ENCODE measurements at places on chromosomes 12 and 14. TPM values are rescaled to one million over a fixed set of nuclear protein-coding genes. Genes with fewer than 3 reads are reported as not detected.

DNA sequence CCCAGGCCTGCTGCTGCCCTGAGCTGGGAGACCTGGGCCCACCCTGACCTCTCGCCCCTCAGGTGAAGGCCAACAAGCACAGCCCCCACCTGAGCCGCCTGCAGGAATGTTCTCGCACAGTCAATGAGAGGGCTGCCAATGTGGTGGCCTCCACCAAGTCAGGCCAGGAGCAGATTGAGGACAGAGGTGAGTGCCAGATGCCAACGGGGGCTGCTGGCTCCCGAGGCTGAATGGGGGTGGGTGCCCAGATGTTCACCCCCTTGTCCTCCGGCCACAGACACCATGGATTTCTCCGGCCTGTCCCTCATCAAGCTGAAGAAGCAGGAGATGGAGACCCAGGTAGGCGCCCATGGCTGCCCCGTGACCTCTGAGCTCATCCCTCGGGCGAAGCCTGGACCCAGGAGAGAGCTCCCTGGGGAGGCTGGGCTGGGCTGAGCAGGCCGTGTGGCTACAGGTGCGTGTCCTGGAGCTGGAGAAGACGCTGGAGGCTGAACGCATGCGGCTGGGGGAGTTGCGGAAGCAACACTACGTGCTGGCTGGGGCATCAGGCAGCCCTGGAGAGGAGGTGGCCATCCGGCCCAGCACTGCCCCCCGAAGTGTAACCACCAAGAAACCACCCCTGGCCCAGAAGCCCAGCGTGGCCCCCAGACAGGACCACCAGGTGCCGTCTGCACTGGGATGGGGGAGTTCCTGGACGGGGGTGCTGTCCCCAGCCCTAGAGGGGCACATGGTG is 25.8 kb downstream of the HIP1R start:
- DNase-seq: no peak

DNA sequence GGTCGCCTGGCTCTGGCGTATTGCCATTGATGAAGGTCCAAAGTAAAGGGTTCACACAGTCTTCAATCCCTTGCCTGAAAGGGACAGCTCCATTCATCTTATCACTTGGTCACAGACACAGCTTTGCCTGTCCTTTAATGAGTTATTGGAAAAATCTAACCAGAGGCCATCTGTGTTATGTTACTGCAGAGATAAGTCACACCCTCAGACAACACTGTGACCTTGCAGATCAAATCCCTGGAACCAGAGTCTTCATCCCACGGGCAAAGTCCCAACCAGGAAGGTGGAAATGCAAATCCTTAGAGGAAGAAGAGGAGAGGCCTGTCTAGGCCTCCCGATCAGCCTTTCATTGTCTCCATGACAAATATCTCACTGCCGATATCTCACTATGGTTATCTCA is 68.3 kb upstream of the SCN8A start:
- DNase-seq: no peak

VRTN gene
- total RNA-seq: not detected

- DNase-seq: peak; percentile 59
These were observed 141.3 kb upstream of the PLEKHG7 start for GRCh38 chr12:92561543-92561899.

GRCh38 chr14:68786491-68787091 is 6.3 kb downstream of the ZFP36L1 start:
- DNase-seq: no peak

MMP19 gene
- total RNA-seq: 2.3 TPM

GPR65 gene
- total RNA-seq: not detected

PMEL gene
- total RNA-seq: 1.2 TPM

DNA sequence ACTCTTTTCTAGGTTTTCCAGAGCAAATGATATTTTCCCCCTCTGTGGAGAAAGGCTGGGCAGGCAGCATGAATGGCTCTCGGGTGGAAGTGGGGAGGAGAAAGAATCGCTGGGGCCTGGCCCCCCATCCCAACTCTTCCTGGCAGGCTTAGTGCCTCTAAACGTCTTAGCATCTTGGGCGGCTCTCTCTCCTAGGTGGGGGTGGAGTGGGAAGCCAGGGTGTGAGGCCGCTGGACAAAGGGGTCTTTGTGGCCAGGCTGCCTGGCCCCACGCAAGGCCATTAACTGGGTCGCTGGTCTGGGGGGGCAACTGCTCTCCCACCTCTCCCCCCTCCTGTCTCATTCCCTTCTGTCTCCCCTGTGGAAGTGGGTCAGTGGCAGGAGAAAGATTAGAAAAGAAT is 4.7 kb downstream of the LRP1-AS start:
- DNase-seq: no peak

GRCh38 chr12:109744986-109745942 is 31.6 kb downstream of the FAM222A start:
- DNase-seq: peak; percentile 54

DNA sequence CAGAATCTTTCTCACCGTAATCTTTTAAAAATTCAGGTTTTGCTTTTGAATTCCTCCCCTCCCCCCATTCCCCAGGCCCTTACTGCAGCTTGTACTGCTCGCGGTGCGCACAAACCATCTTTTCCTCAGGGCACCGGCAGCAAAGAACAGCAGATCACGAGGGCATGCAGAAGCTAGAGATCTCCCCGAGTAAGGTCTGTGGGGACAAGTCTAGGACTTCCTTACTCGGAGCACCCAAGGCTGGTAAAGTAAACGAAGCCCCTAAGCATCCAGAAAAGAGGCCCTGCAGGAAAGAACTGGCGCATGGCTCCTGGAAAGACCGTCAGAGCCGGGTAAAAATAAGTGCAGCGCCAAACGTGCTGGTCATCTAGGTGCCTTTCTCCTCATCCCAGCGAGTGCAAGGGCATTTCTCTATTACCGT is 727 bp downstream of the LDHB start:
- DNase-seq: peak; percentile 55

CCDC177 gene
- total RNA-seq: 0.09 TPM

DNA sequence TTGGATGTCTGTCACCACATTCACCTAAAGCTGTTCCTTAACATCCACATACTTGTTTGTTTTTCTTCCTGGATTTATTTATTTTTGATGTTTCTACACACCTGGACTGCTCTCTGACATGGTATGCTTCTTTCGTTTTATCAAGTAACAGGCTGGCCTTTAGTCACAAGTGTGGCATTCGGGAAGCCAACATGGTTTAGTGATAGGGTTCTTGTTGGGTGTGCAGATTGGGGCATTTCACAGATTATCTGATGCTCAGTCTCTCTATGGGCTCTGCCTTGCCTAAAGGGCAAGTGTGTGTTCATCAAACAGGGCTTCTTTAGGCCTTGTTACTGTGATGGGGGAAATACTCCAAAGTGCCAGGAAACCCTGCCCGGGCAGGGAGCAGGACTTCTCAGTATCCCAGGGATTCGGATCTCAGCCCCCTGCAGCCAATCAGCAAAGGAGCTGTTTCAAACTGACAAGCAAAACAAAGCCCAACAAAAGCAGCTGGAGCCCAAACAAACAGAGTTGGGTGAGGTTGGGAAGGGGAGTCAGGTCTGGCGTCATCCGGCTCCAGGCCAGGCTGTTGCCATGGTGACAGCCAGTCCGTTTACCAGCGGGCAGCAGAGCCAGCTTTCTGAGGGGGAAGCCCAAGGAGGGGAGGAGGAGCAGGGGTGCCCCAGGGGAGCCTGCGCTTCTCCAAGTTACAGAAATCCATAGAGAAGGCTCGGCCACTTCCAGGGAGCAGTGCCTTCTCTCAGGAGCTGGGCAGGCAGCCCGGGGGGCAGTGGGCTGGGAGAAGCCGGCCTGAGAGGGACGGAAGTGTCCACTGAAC is 31.9 kb downstream of the FOS start:
- DNase-seq: peak; percentile 69

ACSM4 gene
- not detected for total RNA-seq

DNA sequence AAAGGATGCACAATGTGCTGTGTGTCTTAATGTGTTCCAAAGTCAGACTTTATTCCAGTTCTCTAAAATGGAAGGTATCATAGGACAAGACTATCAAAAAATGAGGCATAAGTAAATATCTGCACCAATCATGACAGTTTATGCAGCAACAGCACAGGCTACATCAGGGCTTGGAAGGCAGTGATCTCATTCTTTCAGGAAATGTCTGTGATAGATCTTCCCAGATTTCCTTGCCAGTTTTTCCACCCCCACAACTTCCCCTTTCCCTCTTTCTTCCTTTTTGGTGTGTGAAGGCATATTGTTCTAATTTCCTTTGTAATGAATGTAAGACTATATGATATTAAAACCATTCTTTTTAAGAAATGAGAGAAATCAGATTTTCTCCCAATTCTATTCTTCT is 326.7 kb downstream of the ATP23 start:
- no peak for DNase-seq

DNA sequence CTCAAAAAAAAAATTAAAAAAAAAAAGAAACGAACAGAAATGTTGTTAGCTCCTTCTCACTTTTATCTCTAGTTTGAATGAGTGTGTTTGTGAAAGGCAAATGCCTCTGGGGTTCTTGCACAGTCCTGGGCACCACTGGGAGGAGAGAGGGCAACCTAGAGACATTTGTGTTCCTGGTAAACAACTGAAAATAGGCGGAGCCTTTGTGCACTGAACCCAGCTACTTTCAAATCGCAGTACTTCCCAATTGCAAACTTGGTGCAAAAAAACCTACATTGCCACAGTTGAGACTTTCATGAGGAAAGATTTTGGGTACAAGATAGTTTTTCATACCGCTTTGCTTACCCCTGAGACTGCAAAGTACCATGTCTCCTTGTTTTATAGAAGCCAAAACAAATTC is 430.0 kb downstream of the ZFP36L1 start:
- DNase-seq: no peak

INSM2 gene
- not detected for total RNA-seq

- no peak for DNase-seq
These were observed 119.6 kb upstream of the PTPRB start for GRCh38 chr12:70756791-70757190.

TAS2R9 gene
- total RNA-seq: not detected

DNA sequence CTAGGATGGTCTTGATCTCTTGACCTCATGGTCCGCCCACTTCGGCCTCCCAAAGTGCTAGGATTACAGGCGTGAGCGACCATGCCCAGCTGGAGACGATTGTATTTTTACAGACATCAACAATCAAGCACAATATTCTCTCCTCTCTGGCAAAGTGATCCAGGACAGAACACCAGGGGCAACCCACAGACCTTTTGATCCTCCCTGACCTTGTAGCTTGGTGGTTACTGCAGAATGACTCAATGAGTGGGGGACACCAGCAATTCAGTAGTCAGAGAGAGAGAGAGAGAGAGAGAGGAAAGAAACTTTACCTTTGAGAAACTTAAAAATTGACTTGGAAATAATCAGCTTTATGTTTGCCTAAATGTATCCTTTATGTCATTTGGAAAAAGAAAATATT is 51.2 kb downstream of the DRAM1 start:
- no peak for DNase-seq

DNA sequence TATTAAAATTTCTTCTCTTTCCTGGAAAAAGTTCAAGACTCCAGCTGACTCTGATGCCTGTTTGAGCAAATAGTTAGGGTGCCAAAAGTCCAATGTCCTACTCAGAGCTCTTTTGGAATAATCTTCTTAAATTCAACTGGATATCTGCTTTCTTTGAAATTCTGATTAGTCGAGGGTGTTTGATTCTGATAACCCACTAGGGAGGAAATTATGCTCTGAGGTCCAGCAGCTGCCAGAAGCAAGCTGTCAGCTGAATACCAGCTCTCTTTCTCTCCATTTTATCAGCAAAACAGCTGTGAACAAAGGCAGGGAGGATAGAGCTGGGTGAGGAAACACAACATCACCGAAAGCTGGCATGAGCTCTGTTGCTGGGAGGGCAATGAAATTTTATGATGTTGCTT is 141.5 kb downstream of the CAND1 start:
- no peak for DNase-seq

- DNase-seq: no peak
These were observed 57.6 kb upstream of the GALNT9 start for GRCh38 chr12:132386926-132387497.

GRCh38 chr14:92556863-92557543 is 43.4 kb downstream of the RIN3 start:
- no peak for DNase-seq

DNA sequence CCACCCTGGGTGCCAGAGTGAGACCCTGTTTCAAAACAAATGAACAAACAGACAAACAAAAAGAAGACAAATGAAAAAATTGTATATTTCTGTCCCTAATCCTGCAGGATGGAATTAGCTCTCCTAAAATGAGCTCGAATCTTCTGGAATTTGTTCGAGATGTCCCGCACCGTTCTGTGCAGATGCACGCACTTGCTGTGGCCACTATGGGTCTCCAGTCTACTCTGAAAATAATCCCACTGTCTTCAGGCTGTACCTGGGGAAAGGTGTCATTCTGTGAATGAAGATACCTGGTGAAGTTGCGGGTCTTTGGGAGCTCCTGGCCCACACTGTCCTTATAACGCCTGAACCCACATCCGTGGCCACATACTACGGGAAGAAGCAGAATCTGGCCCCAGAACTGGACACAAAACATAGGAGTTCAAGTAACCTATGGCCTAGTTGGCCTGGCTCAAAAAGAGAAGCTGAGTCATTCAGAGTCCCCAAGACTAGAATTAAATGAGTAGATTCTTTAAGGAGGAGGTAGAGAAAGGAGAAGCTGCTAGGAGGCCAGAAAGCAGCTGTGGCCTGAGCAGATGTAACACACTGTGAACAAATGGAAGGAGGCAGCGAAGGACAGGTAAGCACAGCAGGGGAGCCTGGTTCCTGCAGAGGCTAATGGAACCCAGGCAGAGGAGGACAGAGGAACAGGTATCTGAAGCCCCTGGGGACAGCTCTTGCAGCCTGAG is 108.6 kb downstream of the FOXN3 start:
- no peak for DNase-seq

GRCh38 chr12:96719660-96720362 is 187.2 kb upstream of the NEDD1 start:
- DNase-seq: no peak

- no peak for DNase-seq
These were observed 30.3 kb downstream of the FAIM2 start for GRCh38 chr12:49873361-49873934.

ATL1 gene
- total RNA-seq: 11.4 TPM

TIMELESS gene
- 75.9 TPM for total RNA-seq

Data from A673 (cell line).